ENCODE measurements at places on chromosomes 16 and 17.

- no peak for DNase-seq
Measured at GRCh38 chr16:83533193-83533592, 274.6 kb upstream of the HSBP1 start.

- no peak for DNase-seq
Measured at GRCh38 chr16:69031877-69032301, 73.6 kb upstream of the HAS3 start.

DNA sequence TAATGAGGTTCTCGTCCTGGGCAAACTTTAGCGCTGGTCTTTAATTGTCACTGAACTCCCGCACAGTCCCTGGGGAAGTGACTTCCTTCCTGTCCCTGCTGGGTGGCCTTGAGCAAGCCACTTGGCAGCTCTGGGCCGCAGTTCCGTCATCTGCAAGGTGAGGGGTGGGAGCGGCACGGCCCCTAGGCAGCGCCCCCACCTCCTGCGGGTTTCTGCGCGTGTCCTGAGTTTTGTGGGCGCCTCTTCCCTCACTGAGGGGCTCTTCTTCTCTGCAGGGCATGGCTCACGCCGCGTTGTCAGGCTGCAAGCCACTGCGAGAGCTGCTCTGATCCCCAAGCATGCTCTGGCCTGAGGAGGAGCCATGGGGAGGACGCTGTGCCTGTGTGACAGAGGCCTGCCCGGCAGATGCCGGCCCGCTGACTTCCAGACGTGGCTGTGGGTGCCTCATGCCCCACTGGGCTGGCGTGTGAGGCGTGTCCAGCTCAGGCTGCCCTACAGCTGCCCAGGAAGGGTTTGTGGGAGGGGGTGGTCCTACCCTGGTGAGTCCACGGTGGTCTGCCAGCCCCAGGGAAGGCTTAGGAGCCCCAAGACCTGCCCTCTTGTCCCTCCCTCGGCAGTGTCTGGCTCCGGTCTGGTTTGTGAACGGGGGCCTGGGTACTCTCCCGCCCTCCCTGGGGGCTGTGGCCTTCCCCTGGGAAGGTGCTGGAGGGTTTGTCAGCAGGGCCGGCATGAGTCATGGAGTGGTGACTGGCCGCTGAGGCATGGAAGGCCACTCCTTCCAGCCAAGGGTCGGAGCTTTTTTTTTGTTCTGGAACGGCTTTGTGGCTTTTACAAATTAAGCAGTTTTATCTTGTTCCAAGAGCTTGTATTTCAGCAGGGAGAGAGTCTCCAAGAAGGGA lies 182.0 kb downstream of the SEC14L1 start:
- peak; percentile 54 for DNase-seq

GRCh38 chr16:27211026-27211425 lies 7.7 kb downstream of the KDM8 start:
- DNase-seq = no peak

DNA sequence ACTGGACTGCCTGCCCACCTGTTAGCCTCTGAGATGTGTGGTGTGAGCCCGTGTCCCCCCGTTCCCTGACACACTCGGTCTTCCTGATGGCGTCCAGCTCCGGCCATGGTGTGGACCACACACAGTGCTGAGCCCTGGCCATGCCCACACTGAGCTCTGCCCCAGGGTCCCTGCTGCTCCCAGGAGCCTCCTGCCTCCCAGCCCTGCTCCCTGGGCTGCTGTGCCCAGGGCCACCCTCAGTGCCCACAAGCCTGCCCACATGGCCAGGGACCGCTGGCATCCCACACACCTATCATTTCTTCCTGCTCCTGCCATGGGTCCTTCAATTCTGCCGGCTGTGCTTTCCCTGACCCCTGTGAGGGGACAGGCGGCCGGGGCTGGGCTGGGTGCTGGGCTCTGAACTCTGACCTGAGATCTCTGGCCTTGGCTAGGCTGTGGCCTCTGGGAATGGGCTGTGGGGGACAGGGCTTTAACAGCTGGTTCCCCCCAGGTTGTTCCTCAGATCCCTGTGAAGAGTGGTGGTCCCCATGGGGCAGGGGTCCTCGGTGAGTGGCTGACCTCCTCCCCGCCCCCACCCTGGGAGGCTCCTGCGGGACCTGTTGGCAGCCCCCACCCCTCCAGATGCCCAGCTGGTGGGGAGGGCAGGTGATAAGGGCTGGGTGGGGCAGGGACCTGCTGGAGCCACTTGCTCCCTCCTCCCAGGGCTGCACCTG lies 4.0 kb downstream of the CEMP1 start:
- DNase-seq = no peak

DNA sequence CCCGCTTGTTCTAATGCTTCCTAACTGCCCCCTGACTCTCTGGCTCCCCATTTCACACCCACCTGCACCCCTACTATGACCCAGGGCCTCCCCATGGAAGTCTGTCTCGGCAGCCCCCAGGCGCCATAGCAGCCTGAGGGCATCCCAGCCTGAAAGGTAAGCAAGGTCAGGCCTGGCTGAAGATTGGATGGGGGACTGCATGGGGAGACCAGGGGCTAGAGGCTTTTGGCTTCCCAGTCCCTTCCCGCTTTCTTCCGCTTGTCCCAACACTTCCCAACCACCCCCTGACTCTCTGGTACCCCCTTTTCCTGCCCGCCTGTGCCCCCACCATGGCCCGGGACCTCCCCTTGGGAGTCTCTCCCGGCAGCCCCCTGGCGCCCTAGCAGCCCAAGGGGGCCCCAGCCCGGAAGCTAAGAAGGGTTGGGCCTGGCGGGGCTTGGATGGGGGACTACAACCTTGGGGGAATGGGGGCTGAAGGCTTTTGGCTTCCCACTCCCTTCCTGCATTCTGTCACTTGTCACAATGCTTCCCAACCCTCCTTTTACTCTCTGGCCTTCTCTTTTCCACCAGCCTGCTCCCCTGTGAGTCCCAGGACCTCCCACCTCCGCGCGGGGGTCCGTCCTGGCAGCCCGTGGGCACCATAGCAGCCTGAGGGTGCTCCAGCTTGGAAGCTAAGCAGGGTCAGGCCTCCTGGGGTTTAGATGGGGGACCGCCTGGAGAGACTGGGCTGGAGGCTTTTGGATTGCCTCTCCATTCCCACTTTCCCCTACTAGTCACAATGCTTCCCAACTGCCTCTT lies 2288.4 kb downstream of the TP53TG3F start:
- no peak for DNase-seq

DNA sequence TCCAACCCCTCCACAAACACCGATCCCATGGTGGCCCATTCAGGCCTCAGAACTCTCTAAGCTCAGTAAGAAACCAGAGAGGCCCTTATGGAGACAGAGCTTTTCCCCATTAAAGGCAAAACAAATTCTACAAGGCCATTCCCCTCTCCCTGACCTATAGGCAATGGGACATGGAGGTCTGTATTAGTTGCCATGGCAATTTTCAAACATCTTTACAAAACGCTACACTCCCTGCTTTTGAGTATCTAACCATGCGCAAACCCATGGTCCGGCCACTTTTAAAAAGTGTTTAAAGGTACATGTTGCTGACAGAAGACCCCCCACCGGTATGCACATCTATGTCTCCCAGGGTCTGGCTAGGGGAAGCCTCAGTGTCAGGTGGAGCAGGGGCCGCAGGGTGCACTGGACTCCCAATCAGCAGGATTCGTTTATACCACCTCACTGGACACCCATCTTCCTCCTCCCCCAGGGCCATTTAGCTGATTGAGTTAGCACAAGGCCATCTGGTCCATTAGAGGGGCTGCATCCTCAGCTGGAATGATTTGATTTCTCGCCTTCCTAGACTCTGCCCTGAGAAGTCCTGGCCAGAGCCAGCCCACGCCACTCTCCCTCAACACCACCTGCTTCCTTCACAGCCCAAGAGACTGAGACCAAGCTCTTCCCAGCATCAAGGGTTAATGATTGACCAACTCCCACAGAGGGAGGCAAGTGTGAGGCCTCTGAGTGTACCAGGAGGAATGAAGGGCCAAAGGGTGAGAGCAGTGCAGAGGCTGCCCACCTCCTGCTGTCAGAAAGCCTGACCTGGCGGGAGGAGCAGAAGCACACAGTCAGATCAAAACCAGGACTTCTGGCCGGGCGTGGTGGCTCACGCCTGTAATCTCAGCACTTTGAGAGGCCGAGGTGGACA lies 10.9 kb downstream of the ACLY start:
- DNase-seq = no peak

DNA sequence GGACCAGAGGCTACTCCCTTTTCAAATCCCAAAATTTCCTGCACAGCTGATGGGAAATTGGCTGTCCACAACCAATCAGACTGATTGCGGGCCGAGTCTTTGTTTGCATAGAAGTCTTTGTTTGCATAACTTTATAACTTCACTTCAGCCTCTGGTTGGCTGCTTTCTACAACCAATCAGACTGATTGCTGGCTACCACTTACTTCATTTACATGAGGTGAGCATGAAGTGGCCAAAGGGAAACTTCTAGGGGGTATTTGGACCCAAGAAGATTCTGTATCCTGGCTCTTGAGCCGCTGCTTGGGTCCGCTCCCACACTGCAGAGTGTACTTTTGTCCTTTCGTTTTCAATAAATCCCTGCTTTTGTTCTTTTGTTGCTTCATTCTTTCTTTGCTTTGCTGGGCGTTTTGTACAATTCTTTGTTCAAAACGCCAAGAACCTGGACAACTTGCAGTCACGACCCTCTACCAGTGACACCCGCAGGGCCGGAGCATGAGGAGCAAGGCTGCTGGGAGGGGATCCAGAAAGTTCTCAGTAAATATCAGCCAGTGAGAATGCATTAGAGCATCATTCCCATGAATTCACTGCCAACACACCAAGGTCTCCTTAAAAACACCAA lies 67.5 kb downstream of the IQCK start:
- DNase-seq = no peak

- no peak for DNase-seq
Measured at GRCh38 chr16:65222536-65222935, 100.7 kb upstream of the CDH11 start.

Measured in activated naive CD4-positive, alpha-beta T cell treated with anti-CD3 and anti-CD28 coated beads, Interleukin-2, amount 50 U/mL, for 72 hours (primary cell).